Femur (tissue), 1 donor: ENCODE measurements at places on chromosomes 12 and 14.

GRCh38 chr14:96582411-96582961 lies 80.3 kb downstream of the PAPOLA start:
- no peak for DNase-seq

- no peak for DNase-seq
These were observed 31.7 kb downstream of the TDG start for GRCh38 chr12:103997286-103997900.

GRCh38 chr12:53564278-53564677 lies 57.0 kb upstream of the NPFF start:
- DNase-seq: no peak

GRCh38 chr14:104393898-104394381 lies 185.6 kb upstream of the C14orf180 start:
- peak; percentile 64 for DNase-seq

DNA sequence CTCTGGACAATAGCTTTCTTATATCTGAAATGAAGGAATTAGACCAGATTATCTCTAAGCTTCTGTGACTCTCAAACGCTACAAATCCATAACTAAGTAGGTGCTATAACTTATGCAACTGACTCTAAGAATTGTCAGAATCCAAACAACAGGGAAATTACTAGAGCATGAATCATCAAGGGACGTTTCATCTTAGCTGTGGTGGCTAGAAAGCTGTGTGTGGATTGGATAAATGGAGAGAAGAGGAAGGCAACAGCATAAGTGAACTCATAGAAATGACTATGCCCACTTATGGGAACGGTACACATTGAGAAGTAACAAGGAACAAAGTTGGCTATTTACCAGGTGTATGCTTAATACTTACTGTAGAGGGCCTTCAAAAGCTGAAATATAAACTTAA lies 96.0 kb upstream of the NEDD1 start:
- DNase-seq: no peak

GRCh38 chr14:29652571-29652970 lies 275.1 kb downstream of the PRKD1 start:
- no peak for DNase-seq

GRCh38 chr12:116934908-116935705 lies 24.4 kb downstream of the FBXW8 start:
- DNase-seq: no peak

GRCh38 chr14:36478782-36479181 lies 41.2 kb downstream of the NKX2-1 start:
- no peak for DNase-seq

GRCh38 chr12:1668833-1669543 lies 21.9 kb upstream of the ADIPOR2 start:
- peak; percentile 43 for DNase-seq

GRCh38 chr14:93430315-93431035 lies at the start of gene UNC79:
UNC79 (plus strand) TSS chr14:93430939; CDS start chr14:93431030, 91 bp downstream.
- DNase-seq: peak; percentile 26

- DNase-seq: no peak
These were observed 1192.8 kb upstream of the TMEM132C start for GRCh38 chr12:127074161-127074560.

GRCh38 chr14:90062127-90062794 lies 467 bp downstream of the KCNK13 start:
- peak; percentile 25 for DNase-seq

GRCh38 chr12:9773216-9773877 lies 12.6 kb upstream of the CD69 start:
- DNase-seq: no peak

DNA sequence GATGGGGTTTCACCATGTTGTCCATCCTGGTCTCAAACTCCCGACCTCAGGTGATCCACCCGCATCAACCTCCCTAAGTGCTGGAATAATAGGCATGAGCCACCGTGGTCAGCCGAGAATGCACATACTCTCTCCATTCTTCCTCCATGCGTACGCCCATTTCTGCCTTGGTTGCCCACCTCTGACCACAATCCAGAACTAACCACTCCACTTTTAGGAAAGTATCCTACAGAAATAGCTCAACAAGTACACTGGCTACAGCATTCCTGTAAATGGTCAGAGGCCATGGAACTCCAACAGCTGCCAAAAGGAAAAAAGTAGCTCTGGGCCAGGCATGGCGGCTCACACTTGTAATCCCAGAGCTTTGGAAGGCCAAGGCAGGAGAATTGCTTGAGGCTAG lies 60.7 kb downstream of the IRF2BPL start:
- no peak for DNase-seq

DNA sequence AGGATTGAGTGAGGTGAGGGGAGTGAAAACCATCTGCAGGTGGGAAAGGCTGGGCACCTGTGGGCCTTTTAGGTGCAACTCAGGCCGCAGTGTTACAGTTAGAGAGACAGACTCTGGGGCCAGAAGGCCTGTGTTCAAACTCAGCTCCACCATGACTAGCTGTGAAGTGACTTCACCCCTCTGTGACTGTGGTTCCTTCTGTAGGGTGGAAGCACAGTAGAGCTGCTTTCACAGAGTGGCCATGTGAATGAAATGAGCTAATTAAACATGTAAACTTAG lies 25.0 kb downstream of the RBM19 start:
- no peak for DNase-seq

GRCh38 chr12:59452259-59452658 lies 143.6 kb upstream of the SLC16A7 start:
- no peak for DNase-seq

GRCh38 chr14:64630778-64631177 lies 73.4 kb upstream of the PLEKHG3 start:
- DNase-seq: no peak

DNA sequence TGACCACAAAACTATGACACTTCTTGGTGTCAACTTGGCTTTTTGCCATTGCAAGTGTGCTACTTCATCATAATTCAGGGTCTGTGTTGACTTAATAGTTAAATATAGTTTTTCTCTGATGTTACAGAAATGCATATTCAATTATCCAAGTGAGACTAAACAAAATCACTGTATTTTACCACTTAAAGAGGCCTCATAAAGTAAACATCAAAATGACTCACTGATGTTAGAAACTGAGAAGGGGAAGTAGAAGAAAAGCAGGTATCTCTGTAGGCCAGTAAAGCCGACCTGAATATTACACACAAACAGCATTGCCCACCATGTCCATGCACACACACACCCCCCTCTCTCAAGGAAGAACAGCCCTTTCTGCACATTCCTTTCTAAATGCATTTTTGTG lies 55.4 kb downstream of the RPAP3 start:
- no peak for DNase-seq

DNA sequence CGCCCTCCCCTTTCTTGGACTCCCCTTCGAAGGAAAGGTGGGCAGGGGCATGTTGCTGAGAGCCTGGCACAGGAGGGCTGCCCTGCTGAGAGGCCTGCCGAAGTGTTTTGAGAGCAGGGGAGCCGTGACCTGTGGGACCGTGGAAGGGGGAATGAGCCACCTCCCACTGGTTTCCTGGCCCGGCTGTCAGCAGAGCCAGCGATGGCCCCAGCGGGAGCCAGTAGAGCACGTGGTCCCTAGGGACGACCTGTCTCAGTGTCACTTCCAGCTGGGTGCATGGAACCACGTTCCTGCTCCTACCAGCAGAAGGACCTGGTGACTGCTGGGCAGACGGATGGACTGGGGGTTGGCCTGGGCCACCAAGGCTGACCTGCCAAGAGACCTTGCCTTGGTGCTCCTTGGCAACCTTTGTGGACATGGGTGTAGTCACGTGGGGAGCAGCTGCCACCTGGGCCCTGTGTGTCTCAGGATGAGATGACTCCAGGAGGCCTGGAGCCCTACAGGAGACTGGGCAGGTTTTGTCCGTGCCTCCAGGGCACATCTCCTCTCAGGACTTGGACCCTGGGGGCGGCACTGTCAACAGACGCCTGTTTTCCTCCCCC lies 34.6 kb downstream of the BEGAIN start:
- no peak for DNase-seq

- no peak for DNase-seq
These were observed 568.3 kb downstream of the TMEM121 start for GRCh38 chr14:106094654-106095189.

GRCh38 chr12:57687862-57688261 lies 6.1 kb upstream of the OS9 start:
- no peak for DNase-seq

DNA sequence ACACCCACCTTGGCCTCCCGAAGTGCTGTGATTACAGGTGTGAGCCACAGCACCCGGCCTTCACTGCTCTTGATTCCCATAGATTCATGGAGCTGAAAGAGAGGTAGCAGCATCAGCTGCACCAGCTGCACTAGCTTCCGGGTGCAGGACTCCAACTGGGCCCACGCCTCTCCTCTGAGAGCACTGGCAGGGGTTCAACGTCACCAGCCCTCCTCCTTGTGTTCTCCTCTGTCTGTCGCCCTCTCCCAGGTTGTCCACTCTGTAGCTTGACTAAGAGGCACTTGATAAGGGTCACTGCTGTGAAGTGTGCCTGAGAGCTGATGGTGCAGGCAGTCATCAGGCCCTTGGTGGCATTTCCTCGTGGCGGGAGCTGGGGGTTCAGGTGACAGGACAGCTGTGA lies 28.3 kb downstream of the MLXIP start:
- no peak for DNase-seq

GRCh38 chr14:31945701-31946100 lies 131.4 kb upstream of the ARHGAP5 start:
- DNase-seq: no peak

GRCh38 chr14:89296281-89296745 lies 120.7 kb downstream of the FOXN3 start:
- DNase-seq: no peak

- DNase-seq: no peak
These were observed 139.3 kb upstream of the LMNTD1 start for GRCh38 chr12:25692115-25693035.

DNA sequence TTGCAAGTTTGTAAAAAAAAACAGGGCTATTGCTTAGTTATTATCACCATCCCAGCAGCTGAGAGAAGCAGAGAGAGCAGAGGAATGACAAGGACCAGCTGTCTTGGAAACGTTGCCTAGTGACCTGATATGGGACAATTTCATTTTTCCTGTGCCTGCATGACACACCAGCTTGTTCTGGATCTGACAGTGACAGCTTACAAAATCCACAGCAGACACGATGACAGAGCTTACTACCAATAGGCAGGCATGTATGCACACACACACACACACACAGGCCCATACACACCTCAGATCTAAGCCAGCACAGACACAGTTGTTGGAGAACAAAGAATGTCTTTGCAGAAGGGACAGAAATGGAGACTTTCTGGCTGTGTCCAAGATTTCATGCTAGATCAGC lies 25.4 kb downstream of the HSPB8 start:
- peak; percentile 48 for DNase-seq

DNA sequence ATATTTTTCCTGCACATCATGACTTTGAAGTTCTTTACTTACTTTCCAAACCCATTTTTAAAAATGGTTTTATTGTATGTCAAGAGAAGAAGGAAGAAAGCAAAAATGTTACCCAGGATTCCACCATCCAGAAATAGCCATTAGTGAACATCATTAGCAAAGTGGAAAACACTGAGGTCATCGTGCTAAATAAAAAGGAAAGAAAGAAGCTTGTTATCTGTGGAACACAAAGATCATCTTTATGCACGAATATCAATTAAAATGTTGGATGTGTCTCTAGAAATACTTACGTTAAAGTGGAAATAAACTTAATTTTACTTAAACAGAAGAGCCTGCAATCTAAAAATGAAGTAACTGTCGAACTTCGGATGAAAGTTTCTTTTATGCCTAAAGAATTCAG lies 27.3 kb downstream of the SFSWAP start:
- DNase-seq: no peak

GRCh38 chr12:132444957-132445883 lies 44.7 kb upstream of the FBRSL1 start:
- peak; percentile 77 for DNase-seq

GRCh38 chr12:124753228-124753591 lies 110.5 kb downstream of the SCARB1 start:
- no peak for DNase-seq

DNA sequence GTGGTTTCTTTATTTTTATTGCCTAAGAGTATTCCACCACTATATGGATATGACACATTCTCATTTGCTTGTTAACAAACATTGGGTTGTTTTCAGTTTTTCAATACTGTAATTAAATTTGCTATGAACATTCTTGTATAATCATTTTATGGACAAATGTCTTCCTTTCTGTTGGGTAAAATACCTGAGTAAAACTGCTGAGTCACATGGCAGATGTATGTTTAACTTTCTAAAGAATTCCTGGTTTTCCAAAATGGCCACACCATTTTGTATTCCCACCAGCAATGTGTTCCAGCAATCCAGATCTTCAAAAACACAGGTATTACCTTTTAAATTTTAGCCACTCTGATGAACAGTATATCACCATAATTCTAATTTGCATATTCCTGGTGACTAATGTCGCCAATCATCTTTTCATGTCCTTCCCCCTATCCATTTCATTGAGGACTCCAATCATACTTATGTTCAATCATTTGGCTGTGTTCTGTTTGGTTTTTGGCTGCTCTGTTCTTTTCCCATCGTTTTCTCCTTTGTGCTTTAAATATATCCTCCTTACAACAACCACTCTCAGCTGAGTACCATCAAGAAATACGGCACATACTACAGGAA lies 36.0 kb downstream of the CDK17 start:
- DNase-seq: no peak

DNA sequence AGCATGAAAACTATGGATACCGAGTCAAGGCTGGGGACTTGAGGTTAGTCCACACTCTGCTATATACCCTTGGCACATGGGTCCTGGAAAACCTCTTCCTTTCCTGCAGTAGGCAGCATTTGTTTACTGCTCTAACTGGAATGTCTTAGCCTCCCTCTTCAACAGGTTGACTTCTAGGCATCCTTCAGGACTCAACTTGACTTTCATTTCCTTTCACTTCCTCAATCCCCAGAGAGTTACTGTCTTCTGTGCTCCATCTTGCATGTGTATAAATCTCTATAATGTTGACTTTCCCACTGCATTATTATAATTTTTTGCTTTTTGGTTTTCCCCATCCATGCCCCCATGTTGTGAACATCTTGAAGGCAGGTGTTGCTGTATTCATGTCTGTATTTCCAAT lies 107.9 kb downstream of the VRK1 start:
- no peak for DNase-seq

GRCh38 chr12:128268379-128268995 lies 1.5 kb downstream of the TMEM132C start:
- DNase-seq: no peak

DNA sequence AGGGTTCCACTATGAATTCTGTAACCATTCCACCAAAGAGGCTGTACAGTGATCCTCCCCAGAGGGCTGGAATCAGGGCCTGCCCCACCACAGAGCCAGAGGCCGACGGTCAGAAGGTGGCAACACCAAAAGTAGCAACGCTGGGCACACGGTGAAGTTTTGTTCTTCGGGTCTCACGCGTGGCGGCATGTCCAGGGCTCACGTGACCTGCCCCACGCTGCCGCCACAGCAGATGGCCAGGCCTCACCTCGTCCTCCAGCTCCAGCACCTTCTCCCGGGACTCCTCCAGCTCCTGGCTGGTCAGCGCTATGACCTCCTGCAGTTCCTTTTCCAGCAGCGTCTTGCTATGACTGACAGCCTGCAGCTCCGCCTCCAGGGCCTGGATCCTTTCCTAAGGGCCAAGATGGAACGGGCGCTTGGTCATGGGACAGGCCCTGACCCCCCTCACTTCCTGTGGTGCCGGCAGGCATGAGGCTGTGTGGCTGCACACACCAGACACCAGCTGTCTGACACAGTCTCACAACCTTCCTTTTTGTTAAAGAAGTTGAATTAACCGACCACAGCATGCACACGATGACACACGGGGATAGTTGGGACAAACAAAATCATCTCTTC lies 22.4 kb upstream of the ANKLE2 start:
- no peak for DNase-seq

GRCh38 chr12:70598467-70599193 lies 38.6 kb downstream of the PTPRB start:
- no peak for DNase-seq

- no peak for DNase-seq
These were observed 126.5 kb downstream of the TSPAN9 start for GRCh38 chr12:3203713-3204112.

- DNase-seq: no peak
These were observed 3.8 kb downstream of the SDSL start for GRCh38 chr12:113425960-113426453.
